Testis (tissue), 5 donors: ENCODE measurements at places on chromosomes 7 and 10. TPM values are rescaled to one million over a fixed set of nuclear protein-coding genes. Genes with fewer than 3 reads are reported as not detected.

Gene MRLN
- not detected for total RNA-seq

GRCh38 chr7:8536431-8536830, 103.0 kb downstream of the NXPH1 start:
- DNase-seq: no peak

Gene GPR37
- total RNA-seq: 65.4 TPM

- DNase-seq: no peak
Observed at GRCh38 chr7:102024769-102025391, 207.5 kb downstream of the CUX1 start.

GRCh38 chr7:19762631-19763030, 10.8 kb downstream of the TMEM196 start:
- no peak for DNase-seq

DNA sequence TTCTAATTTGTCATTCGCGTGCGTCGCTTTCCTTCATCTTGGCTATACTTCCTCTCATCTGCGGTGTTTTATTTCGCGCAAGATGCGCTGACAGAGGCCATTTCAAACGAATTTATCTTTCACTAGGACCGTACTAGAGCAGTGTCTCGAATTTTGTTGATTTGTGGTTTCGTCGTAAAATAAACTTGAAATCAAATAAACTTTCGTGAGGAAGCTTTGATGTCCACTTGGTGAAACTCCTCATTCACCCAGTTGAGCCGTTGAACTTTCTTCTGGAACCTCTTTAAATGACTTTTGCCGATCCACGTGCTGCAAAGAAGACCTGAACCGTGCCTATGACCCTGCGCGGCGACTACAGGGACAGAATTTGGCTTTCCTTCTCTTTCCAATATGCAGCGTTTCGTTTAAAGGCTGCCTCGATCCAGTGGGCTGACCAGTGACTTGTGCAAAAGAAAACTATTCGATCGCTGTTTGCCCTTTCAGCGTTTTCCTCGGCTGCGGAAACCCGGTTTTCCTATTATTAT, 163.9 kb upstream of the PPP1R3A start:
- DNase-seq: peak; percentile 18

DNA sequence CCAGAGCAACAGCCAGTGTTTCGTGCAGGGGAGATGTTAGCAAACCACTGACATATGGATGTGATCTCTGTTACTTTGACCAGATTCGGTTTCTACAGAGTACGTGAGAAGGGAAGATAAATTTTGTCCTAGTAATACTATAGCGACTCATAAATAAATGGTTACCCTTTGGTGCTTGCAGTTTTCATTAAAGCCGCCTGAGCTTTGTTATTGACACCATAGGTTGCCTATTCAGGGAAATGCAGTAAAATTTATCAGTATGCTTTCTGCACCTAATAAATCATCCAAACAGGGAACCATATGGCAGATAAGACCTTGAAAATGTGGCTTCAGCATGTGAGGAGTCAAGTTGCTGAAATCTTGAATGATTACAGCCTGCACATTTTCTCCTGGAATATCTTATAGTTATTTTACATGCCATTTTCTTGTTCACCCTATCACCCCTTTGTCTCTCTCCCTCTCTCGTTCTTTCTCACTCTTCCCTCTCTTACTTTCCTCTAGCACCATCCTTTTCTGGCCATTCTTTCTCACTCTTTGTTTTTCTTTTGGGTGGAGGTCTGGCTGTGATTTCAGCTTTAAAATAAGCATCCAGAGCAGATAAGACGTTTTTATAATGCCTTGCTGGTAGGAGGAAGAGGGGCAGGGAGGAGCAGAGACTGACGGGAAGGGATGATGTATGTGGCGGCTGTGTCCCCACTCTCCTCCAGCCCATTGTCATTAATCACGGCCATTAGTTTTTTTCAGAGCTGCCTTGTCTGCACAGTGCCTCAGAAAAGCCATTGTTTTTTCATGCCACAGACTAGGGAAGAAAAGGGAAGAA, 182.5 kb downstream of the LRMDA start:
- no peak for DNase-seq

Gene CTAGE4
- total RNA-seq: 7.5 TPM

Gene C10orf62
- 108 TPM for total RNA-seq

DNA sequence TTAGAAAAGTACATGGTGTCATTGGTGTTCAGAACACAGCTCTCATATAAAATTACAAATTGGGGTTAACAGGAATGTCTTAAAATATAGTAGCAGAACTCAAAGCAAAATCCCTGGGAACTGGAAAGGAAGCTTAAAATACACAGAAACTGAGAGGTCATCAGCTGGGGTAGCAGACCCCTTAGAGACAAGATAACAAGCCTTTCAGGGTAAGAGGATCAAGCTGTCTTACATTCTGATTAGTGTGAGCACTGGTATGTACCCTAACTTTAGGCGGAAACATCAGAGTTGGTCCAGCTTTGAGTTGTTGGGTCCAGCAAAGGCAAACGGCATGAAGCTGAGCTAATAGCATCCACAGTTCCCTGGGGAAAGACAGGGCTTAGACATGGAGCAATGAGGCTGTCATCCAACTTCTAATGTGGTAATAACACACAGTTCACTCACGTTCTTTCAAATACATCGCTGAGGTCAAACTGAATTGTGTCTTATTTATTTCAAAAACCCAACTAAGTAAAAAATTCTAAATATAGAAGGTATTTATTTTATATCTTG, 32.6 kb downstream of the ARHGAP21 start:
- no peak for DNase-seq

Gene CSGALNACT2
- total RNA-seq: 16.7 TPM
